ENCODE measurements at places on chromosomes 1 and 21. TPM values are rescaled to one million over a fixed set of nuclear protein-coding genes. Genes with fewer than 3 reads are reported as not detected.
A peak's percentile ranks its signal among the peaks of the same experiment; 100 is the strongest.

CELA2B gene
- not detected for total RNA-seq

CSF3R gene
- total RNA-seq: not detected

TMEM200B gene
- total RNA-seq: 2.1 TPM

DNA sequence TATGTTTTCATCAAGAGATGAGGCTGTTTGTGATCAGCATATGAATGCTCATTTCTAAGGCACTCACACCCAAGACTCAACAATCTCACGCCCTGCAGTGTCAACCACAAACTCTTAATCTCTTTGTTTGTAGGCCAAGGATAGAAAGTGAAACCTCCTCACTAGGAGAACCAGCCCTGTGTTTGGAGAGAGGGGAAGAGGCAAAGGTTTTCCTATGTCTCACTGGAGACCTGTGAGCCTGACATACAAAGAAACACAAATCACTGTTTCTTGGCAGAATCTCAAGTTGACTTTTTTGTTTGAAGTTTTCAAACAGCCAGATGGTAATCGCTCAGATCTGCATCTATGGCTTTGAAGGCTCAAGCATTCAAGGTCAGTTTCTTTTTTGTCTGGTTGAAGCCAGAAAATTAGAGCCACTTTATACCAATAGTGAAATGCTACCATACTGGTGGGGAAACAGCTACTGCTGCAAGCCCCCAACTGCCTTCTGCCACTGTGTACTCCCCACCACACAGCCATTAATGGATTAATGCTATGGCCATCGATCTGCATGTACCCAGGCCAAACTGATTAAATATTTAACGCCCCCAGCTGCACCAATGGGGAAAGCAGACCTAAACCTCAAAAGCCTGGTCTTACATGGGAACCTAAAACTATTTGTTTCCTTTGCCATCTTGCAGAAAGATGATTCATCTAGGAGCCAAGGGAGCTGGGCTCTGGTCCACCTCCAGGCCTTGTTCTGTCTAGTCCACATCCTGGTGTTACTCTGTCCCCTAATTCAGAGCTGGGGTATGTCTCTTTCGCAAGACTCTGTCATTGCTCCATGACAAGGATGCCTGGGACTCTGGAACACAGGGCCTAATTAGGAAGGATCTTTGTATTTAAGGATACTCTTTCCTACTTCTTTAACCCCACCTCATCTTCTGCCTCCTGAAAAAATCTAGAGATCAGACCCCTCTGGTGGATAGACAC, 16.3 kb downstream of the PDZK1 start:
- DNase-seq: peak; percentile 81

GRCh38 chr1:27632387-27633297, 2.3 kb downstream of the FGR start:
- DNase-seq: no peak

DNA sequence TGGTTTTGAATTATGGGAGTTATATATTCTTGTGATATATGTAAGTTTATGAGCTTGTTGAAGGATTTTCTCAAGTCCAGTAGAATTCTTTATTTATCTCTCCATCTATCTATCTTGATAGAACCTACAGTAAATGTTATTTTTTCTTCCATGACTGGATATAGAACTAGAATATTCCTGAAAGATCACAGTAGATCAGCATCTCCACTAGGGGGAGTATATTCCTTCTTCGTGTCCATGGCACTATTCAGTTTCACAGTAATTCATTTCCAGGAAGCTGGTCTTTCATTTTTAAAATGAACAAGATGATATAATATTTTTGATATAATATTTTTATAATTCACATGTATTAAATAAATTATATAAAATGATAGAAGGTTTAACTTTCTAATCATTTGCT, 18.8 kb downstream of the TMPRSS15 start:
- DNase-seq: no peak

Measured in Daoy (cell line).